ENCODE measurements at places on chromosomes 6 and 20.
A peak's percentile ranks its signal among the peaks of the same experiment; 100 is the strongest.

DNA sequence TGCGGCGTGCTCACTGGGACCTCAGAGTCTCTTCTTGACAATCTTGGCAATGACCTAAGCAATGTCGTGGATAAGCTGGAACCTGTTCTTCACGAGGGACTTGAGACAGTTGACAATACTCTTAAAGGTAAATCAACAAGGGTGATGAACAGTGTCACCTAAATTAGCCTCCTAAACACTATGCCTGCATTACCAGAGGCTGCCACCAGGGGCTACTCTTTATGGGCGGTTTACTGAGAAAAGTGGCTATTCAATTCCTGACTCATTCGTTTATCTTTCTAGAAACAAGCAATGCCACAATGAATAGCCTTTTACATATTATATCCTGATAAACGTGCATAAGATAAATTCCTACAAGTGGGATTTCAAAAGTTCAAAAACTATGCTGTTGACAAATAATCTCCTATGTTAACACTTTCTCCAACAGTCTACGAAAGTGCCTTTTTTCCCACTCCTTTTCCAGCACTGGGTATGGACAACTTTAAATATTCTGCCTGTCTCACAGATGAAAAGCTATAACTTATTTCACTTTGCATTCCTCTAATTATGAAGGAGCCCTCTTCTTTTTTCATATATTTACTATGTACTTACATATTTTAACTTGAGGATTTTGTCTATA is 1.3 kb downstream of the BPIFA2 start:
- no peak for DNase-seq

- peak; percentile 58 for DNase-seq
Observed at GRCh38 chr6:16481697-16482399, 243.5 kb downstream of the GMPR start.

- DNase-seq = no peak
Observed at GRCh38 chr20:17403461-17403860, 127.7 kb downstream of the BFSP1 start.

GRCh38 chr20:37358366-37359150 is 12.6 kb downstream of the SRC start:
- no peak for DNase-seq

DNA sequence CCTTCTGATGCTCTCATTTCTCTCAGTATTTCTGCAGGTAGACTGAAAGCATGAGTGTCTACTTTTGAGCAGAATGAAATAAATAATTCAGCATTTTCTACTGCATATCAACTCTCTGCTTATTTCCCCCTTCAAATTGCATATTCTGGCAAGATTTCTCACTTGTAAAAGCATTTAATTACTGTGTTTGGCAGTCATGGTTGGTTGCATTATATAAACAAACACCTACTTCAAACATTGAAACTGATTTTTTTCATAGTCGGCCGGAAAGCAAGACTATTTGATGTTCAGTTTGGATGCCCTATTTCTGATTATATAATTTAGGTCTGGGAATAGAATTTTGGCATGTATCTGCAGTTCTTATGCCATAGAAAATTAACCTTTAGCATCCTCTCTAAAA is 73.1 kb downstream of the PLEKHG1 start:
- DNase-seq = no peak

DNA sequence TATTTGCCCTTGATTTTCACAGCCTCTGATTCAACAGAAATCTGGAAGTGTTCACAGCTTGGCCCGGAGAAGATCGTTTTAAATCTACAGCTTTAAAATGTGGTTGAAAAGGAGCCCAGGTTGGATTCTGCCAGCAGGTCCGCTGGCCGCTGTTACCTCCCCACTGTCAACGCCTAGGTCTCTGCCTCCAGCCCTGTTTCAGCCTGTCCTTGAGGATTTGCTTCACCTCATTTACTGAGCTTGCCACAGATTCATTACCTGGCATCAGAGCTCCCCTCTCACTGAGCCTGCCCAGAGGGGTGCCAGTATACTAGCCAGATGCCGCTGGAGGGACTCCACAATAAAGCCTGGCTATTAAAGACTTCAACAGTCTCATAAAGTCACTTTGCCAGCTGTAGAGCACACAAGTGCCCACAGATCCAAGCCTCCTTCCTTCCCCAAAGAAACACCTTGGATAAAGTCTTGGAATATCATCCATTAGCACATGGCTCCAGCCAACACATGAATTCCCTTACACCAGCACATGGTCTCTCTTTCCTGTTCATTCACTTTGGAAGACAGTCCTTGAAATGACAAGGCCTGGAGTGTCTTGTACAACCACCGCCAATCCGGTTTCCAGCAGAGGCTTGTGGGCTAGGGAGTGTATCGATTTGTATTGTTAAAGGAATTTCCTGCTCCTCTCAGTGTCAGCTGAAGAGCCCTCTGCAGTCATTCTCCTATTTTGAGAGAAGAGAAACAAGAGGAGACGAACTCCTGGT is 9.5 kb upstream of the NR2E1 start:
- DNase-seq = no peak

- no peak for DNase-seq
Observed at GRCh38 chr6:39029156-39030011, 19.2 kb upstream of the GLP1R start.

- DNase-seq = no peak
Observed at GRCh38 chr6:111952821-111953540, 79.7 kb upstream of the FYN start.

- peak; percentile 60 for DNase-seq
Observed at GRCh38 chr6:149480502-149481280, 4.1 kb downstream of the ZC3H12D start.

- DNase-seq = no peak
Observed at GRCh38 chr6:2948228-2949025, 22.9 kb downstream of the SERPINB6 start.

DNA sequence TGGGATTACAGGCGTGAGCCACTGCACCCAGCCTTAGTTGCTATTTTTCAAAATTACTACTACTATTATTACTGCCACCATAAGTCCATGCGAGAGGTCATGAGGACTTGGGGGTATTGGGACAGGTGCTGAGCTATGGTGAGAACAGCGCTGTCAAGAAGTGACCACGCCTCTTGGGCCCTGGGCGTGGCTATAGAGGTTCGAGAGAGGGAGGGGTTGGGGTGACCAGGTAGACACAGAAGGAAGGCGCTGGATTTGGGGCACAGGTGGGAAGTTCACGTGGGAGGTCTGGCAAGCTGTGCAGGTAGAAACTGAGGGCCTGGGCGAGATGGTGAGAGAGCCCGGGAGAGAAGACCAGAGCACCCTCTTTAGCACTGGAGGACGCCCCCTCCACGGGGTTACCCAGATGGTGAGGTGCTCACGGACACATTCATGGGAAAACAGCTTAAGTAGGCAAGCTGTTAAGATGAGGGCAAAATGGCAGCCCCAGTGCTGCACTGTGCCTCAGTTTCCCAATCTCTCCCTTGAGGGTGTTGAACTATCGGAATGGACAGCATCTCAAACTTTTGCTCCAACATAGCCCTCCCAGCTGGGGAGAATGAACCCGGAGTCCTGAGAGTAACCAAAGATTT is 61.0 kb downstream of the RAB44 start:
- DNase-seq = no peak

- DNase-seq = no peak
Observed at GRCh38 chr20:31617432-31618104, 12.5 kb downstream of the ID1 start.

DNA sequence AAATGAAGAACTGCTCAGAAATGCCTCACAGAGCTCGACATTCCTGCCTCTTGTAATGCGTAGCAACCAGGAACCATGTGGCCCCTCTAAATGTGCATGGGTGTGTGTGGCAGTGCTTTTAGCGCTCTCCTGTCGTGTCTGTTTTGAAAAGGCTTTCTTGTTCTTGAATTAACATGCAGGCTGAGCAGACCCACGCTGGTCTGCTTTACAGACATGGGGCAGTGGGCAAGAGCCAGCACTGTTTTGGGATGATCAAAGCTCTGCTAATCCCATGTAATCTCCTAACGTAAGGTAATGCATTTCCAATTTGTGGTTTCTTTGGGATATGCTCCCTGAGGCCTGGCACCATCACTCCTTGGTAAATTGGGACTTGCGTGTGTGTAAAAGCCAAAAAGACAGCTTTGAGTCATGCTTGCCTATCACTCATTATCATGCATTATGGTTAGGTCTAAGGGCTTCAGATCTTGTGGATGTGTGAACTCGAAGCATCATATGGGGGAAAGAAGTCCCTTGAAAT is 11.8 kb downstream of the RIPOR2 start:
- no peak for DNase-seq

- DNase-seq = no peak
Observed at GRCh38 chr20:57746832-57747404, 37.1 kb upstream of the PMEPA1 start.

GRCh38 chr6:138456401-138456790 is 42.9 kb downstream of the NHSL1 start:
- no peak for DNase-seq

GRCh38 chr6:81480139-81480538 is 272.3 kb downstream of the TENT5A start:
- no peak for DNase-seq

DNA sequence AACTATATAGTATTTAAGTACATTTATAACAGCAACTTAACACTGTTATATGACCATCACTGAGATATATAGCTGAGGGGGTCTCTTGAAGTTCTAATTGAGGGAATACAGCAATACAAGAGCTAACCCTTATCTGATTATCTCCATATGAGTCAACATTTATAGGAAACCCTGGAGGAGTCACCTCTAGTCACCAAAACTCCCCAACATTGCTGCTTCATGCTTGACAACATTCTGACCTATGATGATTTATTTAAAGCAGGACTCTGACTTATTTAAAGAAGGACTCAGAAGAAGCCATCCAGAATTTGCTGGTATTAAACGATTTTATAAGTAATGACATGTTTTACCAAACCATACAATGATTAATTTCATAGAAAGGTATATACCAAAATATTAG is 182.6 kb upstream of the NOX3 start:
- DNase-seq = no peak

DNA sequence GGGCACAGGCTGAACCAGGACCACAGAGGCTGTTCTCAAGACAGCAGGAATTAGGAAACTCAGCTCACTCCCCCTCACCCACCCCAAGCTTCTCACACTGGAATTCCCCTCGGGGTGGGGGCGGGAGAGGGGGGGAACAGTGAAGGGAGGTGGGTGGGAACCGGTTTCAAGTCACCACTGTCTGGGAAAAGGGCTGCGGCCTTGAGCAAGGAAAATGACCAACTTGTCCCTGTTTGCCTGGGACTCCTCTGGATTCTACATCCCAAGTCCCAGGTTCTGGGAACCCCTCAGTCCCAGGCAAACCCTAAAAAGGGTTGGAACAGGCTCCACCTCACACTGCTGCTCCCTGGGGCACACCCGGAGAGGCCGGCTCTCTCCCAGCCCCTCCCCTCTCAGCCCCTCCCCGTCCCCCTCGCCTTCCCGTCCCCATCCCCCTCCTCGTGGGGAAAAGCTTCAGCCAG is 230.7 kb downstream of the TFAP2C start:
- no peak for DNase-seq

GRCh38 chr6:159464816-159465215 is 228.2 kb downstream of the SOD2 start:
- no peak for DNase-seq

GRCh38 chr20:52263757-52264156 is 72.2 kb upstream of the ZFP64 start:
- no peak for DNase-seq

GRCh38 chr20:47622118-47622665 is 120.5 kb downstream of the NCOA3 start:
- DNase-seq = no peak

DNA sequence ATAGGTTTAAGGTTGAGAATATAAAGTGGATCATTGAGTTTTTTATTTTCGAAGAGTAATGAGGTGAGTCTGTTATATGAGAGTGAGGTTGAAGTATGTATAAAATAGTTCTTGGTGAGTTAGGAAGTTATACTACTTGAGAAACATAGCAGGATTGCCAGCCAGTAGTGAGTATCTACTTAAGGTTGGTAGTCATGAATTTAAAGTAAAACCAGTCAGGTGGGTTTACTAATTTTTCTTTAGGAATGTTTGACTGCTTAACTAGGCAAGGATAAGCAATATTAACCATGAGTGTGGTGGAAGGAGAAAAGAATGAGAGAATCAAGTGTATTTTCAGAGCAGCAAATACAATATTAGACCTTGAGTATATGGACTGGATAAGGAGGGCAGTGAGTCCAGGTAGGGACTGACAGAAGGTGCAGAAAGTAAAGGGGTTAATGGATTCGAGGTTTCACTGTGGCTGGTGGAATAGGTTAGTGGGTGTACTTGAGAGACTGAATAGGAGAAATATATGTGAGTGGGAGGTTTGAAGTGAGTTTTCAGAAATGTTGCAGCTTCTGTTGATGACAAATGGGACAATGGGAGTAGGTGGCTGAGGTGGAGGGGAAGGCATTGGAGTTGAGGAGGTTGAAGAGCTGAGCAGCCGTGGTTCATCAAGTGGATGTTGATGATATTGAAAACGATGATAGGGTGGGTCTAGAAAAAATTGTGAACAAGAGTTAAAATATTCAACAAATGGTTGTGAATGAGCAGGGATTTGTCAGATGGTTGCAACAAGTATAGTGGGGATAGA is 232.5 kb upstream of the ASCC3 start:
- no peak for DNase-seq

GRCh38 chr6:35427851-35428321 is 24.3 kb upstream of the FANCE start:
- no peak for DNase-seq

DNA sequence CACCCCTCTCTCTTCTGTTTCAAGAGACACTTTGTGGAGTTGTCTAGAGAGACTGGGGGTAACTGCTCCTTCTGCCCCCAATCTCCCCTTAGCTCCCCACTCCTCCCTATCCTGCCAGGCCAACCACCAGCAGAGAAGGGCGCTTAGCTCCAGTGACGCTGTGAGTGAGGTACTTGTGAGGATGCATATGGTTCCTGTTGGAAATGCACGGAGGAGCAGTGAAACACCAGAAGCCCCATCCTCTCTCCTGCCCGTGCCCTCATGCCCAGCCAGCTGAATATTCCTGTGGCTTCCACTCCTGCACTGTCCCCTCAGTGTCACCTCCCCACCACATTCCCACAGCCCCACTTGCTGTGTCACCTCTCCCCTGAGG is 11.9 kb downstream of the NT5E start:
- no peak for DNase-seq

- DNase-seq = no peak
Observed at GRCh38 chr20:9500121-9500520, 14.3 kb upstream of the LAMP5 start.

DNA sequence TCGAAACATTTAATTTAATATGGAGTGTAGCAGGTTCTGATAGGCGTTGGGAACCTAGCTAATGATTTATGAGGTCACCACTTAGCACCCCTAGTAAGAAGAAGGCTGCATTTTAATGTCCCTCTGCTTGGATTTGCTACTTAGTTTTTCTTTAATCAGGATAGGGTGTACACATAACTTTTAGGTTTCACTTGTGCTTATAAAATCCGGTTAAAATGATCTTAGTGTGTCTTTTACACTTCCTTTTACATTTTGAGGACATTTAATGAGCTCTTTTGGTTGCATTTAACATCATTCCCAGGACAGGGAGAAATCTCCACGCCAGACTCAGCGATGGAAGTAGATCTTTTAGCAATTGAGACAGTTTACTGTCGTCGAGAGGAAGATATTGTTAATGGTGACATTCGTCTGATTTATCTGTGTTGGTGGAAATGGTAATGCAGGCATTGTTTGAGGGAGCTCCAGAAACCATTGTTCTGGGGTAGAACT is 5.6 kb downstream of the TFAP2A start:
- DNase-seq = no peak

- DNase-seq = no peak
Observed at GRCh38 chr6:1633366-1634021, 23.8 kb downstream of the FOXC1 start.

All from T-helper 1 cell (primary cell).